ENCODE measurements at places on chromosomes 6 and 20.

DNA sequence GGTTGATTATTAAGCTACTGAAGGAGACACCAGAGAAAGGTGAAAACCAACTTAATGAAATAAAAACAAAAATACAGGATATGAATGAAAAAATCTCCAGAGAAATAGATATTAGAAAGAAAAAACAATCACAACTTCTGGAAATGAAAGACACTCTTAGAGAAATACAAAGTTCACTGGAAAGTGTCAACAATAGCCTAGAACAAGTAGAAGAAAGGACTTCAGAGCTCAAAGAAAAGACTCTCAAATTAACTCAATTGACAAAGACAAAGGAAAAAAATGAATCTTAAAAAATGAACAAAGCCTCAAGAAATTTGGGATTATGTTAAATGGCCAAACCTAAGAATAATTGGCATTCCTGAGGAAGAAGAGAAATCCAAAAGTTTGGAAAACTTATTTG is 10.3 kb upstream of the MCM9 start:
- no peak for DNase-seq

GRCh38 chr20:21708738-21709534 is 3.5 kb downstream of the PAX1 start:
- no peak for DNase-seq

DNA sequence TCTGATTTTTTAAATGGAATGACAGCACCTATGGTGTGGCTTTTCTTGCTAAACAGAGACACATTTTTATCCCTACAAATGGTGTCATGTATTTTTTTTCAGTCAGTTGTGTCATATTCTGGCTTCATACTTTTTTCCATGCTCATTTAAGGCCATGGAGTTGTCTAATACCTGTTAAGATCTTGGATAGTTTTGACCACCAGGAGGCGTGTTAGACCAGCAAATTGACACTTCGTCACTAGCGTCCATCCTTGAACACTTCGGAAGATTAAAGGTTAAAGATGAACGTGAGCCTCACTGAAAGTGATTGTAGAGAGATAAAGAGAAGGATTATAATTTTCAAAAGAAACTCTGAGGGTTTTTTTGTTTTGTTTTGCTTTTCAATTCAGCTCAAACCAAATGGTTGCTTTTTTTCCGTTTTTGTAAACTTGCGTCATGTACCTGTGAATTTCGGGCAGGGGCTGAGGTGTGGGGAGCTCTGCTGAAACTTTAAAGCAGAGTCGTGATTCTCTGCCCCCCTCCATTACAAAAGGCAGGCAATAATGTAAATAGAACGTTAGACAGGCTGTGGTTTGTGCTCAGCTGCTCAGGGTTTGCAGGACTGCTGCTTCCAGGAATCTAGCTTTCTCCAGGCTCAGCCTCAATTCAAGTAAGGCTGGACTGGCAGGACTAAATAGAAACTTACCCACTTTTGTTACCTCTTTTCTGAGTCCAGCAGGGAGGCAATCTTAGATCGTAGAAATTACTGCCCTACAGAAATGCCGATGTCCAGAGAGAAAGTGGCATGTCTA is 245.1 kb downstream of the FOXA2 start:
- DNase-seq: no peak

- no peak for DNase-seq
Measured at GRCh38 chr20:20950620-20951019, 155.5 kb downstream of the LINC00237 start.

GRCh38 chr6:16136091-16136490 is 7.2 kb downstream of the MYLIP start:
- DNase-seq: no peak

- DNase-seq: no peak
Measured at GRCh38 chr6:145372671-145373151, 362.6 kb downstream of the EPM2A start.

DNA sequence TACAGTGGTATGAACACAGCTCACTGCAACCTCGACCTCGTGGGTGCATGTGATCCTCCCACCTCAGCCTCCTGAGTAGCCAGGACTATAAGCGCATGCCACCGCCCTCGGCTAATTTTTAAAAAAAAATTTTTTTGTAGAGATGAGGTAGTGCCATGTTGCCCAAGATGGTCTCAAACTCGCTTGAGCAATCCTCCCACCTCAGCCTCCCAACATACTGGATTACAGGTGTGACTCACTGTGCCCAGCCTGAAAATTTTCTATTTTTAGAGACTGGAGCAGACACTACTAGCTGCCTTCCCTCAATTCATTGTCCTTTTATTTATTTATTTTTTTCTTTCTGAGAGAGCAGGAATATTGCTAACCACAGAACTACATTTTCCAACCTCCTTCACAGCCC is 20.3 kb upstream of the GTF3C6 start:
- no peak for DNase-seq

DNA sequence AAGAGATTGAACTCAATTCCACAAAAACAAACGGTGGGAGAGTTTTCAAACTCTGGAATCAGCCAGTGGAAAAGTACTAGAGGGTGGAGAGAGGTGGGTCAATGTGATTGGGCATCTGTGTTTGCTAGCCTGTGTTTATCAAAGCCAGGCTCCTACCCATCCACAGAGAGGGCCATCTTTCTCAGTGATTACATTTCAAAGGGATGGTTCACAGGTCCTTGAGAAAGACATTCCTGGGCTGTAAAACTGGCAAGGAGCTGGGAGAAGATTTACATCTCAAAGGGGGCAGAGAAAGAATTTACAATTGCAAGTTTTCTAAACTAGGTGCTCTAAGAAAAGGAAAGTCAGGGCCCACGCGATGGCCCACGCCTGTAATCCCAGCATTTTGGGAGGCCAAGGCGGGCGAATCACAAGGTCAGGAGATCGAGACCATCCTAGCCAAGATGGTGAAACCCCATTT is 146.8 kb upstream of the UST start:
- no peak for DNase-seq

- DNase-seq: no peak
Measured at GRCh38 chr6:158313989-158314388, 1.7 kb downstream of the TULP4 start.

- no peak for DNase-seq
Measured at GRCh38 chr20:63441136-63442099, 31.0 kb downstream of the KCNQ2 start.

DNA sequence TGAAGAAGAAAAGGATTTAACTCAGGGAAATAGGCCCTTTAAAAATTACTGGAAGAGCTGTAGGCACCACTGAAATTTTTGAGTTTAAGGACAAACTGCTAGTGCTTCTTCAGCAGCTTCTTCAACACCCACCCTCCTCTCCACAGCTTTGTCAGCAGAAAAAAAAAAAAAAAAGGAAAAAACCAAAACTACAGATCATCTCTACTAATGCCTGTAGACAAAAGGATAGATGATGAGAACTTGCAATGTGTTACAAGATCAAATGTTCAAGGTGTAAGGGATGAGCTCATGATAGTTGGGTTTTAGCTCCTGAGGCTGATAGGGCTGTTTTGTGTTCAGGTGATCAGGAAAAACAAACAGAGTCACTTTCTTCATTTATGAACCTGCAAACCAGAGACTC is 55.2 kb upstream of the PREP start:
- no peak for DNase-seq

- no peak for DNase-seq
Measured at GRCh38 chr6:163620670-163621330, 206.3 kb downstream of the QKI start.

DNA sequence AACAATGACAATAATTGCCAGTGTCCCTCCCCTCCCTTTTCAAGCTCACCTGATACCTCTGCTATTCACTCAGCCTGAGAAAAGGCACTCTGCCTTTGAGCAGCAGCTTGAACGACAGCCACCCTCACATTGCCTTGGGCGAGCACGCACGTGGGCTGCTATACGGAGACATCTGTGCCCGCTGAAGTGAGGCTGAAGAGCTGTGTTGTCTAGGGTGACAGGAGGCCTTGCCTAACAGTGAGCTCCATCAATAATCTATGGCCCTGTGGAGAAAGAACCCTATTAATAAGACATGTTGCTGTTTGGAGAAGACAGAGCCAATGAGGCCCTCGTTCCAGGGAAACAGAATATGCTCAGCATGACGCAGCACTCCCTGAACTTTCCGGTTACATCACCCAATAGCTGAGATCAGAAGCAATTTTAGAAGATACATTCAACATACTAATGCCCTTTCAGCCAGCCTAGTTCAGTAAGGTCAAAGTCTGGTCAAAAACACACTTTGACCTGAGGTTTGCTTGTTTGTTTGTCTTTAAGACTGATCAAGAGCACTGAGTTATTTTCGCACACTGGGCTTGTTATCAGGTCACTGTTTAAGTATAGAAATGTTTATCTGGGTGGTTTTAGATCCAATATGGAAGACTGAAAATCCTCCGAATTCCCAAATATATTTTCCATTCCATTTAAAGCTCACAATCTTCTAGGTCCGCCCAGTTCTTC is 30.6 kb downstream of the RBM24 start:
- DNase-seq: no peak

- DNase-seq: no peak
Measured at GRCh38 chr20:57614490-57615444, 5.5 kb downstream of the ZBP1 start.

DNA sequence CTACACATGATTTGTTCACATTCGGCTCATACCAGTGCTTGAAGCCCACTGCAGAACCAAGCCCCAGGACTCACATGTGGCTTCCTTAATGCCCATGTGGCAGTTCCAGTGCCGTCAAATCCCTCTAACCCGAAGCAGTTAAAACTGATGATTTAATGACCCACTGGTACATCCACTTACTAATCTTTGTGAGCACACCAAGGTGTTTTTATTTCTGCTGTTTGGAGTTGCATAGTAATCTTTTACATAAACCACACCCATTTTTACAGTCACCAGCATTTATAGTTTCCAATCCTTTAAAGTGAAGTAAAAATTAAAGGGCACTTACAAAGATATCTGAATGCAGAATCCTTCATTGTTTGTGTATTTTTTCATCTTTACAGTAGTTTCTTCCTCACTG is 232.0 kb downstream of the ANKRD60 start:
- DNase-seq: no peak

DNA sequence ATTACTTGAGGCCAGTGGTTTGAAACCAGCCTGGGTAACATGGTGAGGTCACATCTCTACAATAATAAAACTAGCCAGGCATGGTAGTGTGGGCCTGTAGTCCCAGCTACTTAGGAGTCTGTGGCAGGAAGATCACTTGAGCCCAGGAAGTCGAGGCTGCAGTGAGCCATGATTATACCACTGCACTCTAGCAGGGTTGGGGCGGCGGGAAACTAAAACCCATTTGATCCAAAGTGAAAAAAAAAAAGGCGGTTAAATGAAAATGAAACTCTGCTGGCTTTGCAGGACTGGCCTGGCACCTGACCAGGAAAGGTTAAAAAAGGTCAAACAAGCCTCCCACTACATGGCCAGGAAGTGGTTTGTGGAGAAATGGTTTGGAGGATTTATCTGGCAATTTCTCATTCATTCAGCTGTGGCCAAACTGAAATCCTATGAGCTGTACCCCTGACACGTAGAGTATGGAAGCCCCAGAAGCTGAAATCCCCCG is 36.6 kb downstream of the MTRES1 start:
- no peak for DNase-seq

GRCh38 chr6:101544286-101544685 is 150.8 kb downstream of the GRIK2 start:
- DNase-seq: no peak

DNA sequence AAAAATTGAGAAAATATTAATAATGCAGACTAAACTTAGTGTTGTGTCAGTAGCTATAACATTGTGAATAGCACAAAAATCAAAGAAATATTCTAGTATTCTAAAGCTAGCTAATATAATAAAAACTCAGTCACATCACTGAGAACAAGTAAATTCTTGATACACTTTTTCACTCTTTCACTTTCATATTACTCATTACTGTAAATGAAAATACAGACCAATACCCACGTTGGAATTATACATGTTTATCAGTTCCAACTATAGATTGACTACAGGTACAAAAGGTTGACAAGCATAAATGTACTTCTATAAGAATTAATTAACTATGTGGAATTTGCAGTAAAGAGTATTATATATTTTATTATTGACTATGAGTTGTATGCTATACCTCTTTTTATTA is 1043.4 kb upstream of the FLRT3 start:
- DNase-seq: no peak

GRCh38 chr6:162704001-162704400 is 23.6 kb downstream of the PRKN start:
- DNase-seq: no peak

DNA sequence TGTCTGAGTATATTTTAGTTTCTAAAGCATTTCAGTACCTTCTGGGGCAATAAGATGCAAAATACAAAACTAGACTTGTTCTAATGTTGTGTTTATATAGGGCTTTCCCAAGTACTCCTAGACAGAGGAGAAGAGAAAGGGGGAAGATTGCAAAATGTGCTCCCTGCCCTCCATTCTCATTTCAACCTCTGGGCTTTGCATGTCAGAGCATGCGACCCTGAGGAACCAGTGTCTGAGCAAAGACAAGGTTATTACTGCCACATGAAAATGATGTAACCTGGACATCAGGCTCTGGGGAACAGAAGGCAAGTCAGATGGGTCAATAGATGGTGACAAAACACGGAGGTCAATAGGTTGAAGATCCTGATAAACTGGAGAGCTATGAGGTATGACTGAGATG is 253.5 kb upstream of the TCF21 start:
- DNase-seq: no peak

DNA sequence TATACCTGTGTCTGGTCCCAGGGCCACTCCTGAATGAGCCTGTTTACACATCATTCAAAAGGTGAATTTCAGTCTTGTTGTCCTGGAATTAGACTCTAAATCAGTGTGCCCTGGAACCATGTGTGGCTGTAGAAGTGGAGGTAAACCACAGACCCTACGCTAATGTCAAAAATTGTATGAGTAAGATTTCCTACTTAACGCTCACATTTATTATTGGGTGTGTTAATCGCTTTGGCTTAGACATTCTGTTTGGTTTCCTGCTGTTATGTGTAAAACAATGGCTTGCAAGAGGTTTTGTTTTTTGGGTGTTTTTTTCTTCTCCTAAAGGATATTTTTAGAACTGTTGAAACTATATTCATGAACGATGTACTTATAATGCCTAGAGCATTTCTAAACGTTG is 19.3 kb downstream of the PLCB1 start:
- no peak for DNase-seq

- DNase-seq: no peak
Measured at GRCh38 chr20:37901654-37902503, 1.0 kb upstream of the VSTM2L start.

GRCh38 chr20:38935285-38935684 is 9.1 kb downstream of the FAM83D start:
- DNase-seq: no peak

DNA sequence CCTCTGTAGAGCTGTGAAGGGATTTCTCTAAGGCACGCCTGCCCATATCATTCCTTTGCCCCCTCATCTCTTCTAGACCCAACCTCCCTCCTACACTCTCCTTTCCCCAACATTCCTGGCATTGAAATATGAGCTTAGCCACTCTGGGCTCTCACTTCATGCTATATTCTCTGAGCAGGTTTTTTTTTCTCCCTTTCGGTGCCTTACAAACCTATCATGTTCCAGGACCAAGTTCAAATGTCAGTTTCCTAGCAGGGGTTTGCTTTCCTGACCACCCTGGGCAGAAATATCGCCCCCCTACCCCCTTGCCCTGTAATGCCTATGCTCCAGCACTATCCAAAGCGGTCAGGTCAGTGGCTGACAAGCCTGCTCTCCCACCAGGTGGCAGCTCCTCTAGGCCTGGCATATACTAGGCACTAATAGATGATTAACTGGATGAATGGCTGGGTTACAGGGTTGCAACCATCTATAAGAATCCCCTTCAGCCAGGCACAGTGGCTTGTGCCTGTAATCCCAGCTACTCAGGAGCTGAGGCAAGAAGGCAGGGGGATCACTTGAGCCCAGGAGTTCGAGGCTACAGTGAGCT is 25.7 kb upstream of the AAR2 start:
- DNase-seq: no peak

GRCh38 chr6:2221726-2222274 is 23.6 kb downstream of the GMDS start:
- no peak for DNase-seq

- DNase-seq: no peak
Measured at GRCh38 chr6:47241742-47242482, 67.8 kb downstream of the TNFRSF21 start.
